ENCODE measurements at places on chromosomes 1 and 21. TPM values are rescaled to one million over a fixed set of nuclear protein-coding genes. Genes with fewer than 3 reads are reported as not detected.

RPTN gene
- total RNA-seq = not detected

GJA9 gene
- not detected for total RNA-seq

AZIN2 gene
- 2.1 TPM for total RNA-seq

OR14K1 gene
- total RNA-seq = not detected

LRRC71 gene
- not detected for total RNA-seq

CLCA1 gene
- not detected for total RNA-seq

DEPDC1 gene
- total RNA-seq = 0.43 TPM

SEMA4A gene
- total RNA-seq = 2.2 TPM

SPRR5 gene
- not detected for total RNA-seq

RNF207 gene
- 54.6 TPM for total RNA-seq

MMP23B gene
- 36.2 TPM for total RNA-seq

OR2T35 gene
- not detected for total RNA-seq

HEYL gene
- 19.8 TPM for total RNA-seq

TSHB gene
- total RNA-seq = not detected

KRTAP25-1 gene
- total RNA-seq = not detected

ZBTB8B gene
- total RNA-seq = not detected

NTNG1 gene
- 0.38 TPM for total RNA-seq

TRIM45 gene
- total RNA-seq = 13.3 TPM

DNAJC6 gene
- 2.0 TPM for total RNA-seq

SPSB1 gene
- 16.5 TPM for total RNA-seq

COL8A2 gene
- 1.0 TPM for total RNA-seq

ICOSLG gene
- total RNA-seq = 4.9 TPM

PAFAH2 gene
- total RNA-seq = 9.7 TPM

SLC1A7 gene
- not detected for total RNA-seq

SGIP1 gene
- total RNA-seq = 3.5 TPM

TFF2 gene
- total RNA-seq = not detected

ELK4 gene
- total RNA-seq = 35.5 TPM

TATDN3 gene
- total RNA-seq = 20.5 TPM

TMEM125 gene
- not detected for total RNA-seq

DPT gene
- total RNA-seq = 42.0 TPM

FMN2 gene
- total RNA-seq = not detected

SMCP gene
- not detected for total RNA-seq

AMY1C gene
- total RNA-seq = not detected

CCDC27 gene
- total RNA-seq = not detected

GPR61 gene
- total RNA-seq = not detected

LEFTY1 gene
- total RNA-seq = not detected

PTPRU gene
- 23.5 TPM for total RNA-seq

KCNT2 gene
- 0.81 TPM for total RNA-seq

LYPLA2 gene
- 32.1 TPM for total RNA-seq

TRIM17 gene
- total RNA-seq = 0.38 TPM

OR2T2 gene
- total RNA-seq = not detected

BMP8B gene
- 0.41 TPM for total RNA-seq

CHAF1B gene
- total RNA-seq = 1.3 TPM

OR2L13 gene
- not detected for total RNA-seq

ACTA1 gene
- 1,694 TPM for total RNA-seq

ANKRD34A gene
- total RNA-seq = 0.62 TPM

PAPPA2 gene
- total RNA-seq = 0.35 TPM

ADAR gene
- total RNA-seq = 52.8 TPM

TMEM53 gene
- total RNA-seq = 11.8 TPM

All from Right ventricle myocardium inferior (tissue), 1 donor.